ENCODE measurements at places on chromosomes 1 and 21.

DNA sequence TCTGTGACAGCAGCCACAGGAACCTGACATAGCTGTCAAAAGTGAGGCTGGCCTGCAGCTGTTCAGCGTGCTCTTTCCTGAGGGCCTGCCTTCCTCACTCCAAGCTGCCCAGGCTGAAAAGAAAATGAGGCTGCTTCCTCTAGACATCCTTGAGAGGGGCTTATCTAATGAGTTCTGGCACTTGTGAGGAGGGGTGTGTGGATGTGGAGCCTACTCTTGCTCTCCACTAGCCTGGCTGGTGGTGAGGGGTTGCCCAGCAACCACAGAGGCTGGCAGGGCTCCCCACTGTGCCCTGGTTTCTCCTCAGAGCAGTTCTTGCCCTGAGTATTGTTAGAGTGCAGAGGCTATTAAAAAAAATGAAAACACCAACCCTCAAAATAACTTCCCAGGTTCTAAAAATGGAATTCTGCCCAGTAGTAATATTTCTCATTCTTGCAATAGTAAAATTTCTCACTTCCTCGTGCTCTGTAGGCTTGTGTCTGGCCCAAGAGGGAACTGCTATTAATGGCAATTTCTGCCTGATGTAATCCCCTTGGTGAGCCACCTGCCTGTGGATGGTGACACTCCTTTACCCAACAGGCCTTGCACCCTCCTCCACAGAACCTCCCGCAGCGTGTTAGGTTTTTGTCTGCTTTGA, 52.6 kb upstream of the EPS8L3 start:
- peak; percentile 22 for DNase-seq

DNA sequence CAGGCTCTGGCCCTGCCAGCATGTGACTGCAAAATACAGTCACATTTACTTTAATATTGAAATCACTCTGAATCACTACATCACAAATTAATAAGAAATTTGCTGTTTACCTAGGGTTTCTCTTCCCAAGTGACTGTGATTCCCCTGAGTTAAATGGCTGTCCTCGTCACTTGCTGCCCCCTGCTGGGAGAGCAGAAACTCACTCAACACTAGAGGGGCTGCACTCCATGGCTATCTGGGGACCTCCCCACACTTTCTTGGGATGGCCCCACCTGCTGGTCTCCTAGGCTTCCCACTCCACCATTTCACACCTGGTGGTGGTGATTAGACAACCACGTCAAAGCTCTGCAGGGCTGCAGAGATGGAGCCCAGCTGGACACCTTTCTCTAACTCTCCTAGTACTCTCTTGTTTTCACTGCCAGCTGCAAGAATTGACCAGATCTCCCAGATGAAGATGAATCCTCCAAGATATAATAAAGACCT, 63.4 kb downstream of the CD2 start:
- no peak for DNase-seq

DNA sequence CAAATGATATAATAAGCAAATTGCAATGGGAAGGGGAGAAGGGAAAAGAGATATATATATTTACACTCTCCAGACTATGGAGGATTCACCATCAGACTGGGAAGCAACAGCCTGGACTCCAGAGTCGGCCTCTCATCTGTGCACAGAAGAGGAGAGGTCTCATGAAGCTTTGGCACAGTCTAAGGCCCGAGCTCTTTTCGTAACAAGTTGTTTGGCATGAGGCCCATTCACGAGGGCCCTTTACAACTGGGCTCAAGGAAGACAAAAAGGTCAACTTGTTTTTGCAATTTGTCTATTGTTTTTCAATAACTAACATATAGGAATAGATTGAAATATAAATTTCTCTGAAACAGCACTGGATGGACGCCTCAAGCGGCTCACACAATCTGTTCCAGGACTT, 66.7 kb upstream of the AJAP1 start:
- no peak for DNase-seq

GRCh38 chr1:227540170-227541098, 22.9 kb upstream of the ZNF678 start:
- DNase-seq = no peak

- DNase-seq = no peak
Observed at GRCh38 chr1:167105271-167106118, 11.6 kb downstream of the STYXL2 start.

- DNase-seq = no peak
Observed at GRCh38 chr1:90346349-90346748, 351.4 kb downstream of the ZNF326 start.

DNA sequence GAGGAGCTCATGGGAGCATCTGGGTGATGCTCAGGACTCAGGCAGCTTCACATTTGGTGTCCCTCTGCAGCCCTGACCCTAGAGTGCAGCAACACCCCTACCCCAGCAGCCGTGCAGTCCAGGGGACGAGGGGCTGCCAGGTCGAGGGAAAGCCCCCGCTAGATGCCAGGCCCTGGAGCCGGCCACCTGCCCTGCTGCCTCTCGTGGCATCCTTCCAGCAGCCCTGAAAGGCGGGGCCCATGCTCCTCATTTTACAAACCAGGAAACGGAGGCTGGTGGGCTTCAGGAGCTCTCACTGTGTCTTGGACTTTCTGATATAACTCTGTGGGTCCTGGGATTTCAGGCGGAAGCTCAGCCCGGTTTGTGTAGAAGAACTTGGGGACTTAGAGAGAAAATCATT, 120.5 kb upstream of the WNT4 start:
- no peak for DNase-seq

- DNase-seq = no peak
Observed at GRCh38 chr1:228918335-228918734, 183.1 kb downstream of the RHOU start.

GRCh38 chr1:107378866-107379265, 238.0 kb downstream of the NTNG1 start:
- DNase-seq = no peak

DNA sequence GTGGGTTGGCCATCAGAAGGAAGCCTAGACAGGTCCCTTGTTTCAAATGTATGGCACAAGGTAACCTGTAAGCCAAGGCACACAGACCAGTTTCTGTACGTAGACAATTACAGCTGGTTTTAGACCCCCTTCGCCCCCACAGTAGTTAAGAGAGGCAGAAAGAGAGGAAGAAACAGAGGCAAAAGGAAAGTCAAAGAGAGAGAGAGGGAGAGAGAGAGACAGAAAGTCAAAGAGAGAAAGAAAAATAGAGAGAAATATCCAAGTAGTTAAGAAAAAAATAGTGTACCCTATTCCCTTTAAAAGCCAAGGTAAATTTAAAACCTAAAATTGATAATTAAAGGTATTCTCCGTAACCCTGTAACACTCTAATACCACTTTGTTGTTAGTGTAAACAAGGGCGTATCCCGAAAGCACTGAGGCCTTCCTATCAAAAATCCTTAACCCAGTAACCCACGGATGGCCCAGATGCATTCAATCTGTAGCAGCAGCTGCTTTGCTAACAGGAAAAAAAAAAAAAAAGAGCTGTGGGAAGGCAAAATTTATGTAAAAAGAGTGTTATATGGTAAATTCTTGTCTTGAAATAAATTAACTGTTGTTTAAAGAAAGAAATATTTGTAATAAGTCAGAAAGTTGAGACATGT, 49.4 kb downstream of the ADCY10 start:
- no peak for DNase-seq

DNA sequence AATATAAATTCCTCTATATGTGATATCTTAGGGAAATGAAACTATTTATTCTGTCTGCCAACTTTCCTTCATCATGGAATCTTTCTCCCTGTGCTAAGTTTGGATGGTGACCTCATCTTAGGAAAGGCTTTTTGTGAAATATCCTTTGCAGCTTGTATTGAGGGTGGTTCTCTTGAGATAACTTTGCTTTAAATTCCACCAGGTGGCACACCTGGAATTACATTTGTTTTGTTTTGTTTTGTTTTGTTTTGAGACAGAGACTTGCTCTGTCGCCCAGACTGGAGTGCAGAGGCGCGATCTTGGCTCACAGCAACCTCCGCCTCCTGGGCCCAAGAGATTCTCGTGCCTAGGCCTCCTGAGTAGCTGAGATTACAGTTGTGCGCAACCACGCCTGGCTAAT, 7.6 kb upstream of the CD1A start:
- no peak for DNase-seq

- no peak for DNase-seq
Observed at GRCh38 chr1:41698916-41699860, 214.7 kb upstream of the EDN2 start.

DNA sequence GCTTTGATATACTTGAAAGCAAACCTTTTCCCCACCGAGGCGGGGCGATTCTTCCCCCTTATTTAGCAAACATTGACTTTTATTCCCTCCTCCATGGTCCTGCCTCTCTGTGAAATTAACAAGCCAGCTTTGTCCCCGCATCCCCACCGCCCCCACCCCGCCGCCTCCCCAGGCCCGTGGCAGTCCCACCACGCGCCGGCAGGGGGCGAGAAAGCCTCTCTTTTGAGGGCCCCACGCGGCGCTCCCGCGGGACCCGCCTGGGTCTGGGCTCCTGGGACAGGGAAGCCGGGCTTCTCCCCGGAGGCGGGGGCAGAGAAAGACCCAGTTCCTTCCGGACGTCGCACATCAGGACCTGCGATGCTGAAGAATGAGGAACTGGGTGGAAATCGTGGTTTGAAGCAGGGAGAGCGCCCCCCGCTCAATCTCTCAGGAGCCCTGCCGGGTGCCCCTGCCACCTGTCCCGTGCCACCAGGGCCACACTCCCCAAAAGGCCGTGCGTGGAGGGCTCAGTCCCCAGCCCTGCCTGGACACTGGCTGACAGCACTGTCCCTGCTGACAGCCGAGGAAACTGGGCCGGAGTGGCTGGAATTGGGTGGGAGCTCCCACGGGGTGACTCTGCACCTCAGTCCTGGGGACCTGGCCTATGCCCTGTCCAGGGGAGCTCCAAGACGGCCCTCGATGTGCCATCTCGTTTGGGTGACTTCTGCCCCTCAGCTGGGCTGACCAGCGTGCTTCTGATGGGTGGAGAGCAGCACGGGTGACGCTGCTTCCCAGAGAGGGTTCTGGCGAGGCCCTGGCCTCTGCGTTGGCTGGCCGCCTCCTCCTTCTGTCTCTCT, 8.6 kb upstream of the ACTRT2 start:
- no peak for DNase-seq

DNA sequence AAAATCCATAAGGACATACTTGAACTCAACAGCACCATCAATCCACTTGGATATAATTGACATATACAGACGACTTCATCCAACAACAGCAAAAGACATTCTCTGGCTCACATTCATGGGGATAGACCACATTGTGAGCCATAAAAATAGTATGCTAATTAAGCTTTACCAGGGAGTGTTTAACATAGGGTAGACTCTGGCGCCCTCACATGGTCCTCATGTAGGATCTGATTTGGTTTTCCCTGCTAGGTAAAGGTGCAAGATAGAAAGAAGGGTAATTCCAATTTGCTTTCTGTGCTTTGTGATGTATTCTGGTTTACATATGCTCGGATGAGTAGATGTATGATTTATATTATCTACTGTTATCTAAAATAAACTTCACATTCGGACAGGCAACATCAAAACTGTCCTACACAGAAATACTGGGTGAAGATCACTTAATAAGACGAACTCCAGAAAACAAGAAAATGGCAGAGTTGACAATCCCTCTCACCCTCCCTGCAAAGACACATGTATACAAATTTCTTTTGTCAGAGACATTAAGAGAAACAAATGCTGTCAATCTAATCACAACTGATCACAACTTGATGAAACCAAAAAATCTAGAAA, 27.7 kb downstream of the CR1L start:
- no peak for DNase-seq

- DNase-seq = no peak
Observed at GRCh38 chr21:16307256-16307655, 577.5 kb downstream of the USP25 start.

DNA sequence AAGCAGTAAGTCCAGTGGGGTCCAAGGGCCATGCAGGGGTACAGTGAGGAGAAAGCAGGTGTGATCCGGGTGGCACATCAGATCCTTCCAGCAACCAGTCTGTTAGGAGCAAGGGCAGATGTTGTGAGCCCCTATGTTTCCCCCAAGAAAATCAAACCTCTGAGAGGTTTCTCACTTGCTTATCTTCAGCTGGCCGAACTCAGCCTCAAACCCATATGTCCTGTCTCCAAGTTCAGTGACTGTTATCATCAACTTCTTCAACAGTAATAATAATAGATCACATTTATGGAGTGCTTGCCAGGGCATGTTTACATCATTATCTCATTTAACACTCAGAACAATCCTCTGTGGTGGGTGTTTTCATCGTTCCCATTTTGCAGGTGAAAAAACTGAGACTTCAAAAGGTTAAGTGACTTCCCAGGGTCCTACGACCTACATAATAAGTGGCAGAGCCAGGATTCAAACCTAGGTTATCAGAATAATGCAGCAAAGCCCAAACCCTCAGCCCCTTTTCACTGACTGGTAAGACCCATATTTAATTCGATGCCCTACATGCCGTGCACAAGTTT, 3.3 kb downstream of the CAPN2 start:
- DNase-seq = no peak

GRCh38 chr1:113734357-113735055, 24.8 kb downstream of the PHTF1 start:
- DNase-seq = no peak

DNA sequence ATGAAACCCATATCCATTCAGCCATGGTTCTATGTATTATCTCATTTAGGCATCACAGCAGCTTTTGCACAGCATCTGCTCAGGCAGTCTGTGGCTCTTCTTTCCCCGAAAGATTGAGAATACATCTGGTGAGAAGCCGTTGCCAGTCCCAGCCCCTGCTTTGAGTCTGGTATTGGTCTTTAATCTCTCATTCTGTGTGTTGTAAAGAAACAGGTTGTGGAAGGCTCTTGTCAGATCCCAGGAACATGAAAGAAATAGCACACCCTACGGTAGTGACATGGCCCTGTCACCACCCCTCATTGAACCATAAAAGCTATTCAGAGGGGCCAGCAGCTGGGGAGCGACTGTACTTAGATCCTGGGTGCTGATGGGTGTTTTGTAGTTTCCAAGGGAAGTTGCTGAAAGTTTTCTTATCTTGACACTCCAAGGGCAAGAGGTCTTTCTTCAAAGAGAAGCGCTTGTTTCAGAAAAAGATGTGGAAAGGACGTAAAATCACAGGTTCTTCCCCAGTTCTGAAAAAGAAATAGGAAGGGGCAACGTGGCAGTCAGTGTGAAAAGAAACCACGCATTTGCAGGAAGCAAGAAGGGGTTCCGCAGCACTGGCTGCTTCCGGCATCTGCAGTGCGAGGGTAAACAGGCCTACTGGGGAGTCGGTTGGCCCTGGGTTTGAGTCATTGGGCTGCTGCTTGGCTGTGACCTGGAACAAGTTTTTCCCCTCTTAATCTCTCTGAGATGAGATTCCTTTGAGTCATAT, 145.0 kb downstream of the DHRS3 start:
- DNase-seq = no peak

DNA sequence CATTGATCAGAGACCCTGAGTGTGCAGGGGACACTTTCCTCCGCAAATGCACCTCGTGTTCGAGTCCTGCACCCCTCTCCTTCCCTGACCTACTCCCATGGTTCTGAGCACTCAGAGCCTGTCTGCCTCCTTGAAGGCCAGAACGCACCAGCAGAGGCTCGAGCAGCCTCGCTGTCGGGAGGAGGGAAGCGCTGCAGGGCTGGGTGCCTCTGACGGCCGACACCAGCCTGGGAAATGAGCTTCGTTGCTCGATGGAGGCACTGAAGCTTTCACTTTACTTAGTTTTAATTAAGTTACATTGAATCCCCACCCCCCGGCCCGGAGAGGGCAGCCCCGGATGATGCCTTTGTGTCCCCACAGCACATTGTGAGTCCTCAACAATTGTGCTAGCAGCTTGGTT, 156.3 kb upstream of the ARHGEF16 start:
- no peak for DNase-seq

- DNase-seq = peak; percentile 80
Observed at GRCh38 chr1:7975212-7975865, 13.8 kb downstream of the PARK7 start.

Measured in SJSA1 (cell line).